PC-3 (cell line): ENCODE measurements at places on chromosomes 3 and 15.

- DNase-seq, result peak; percentile 40
These were observed 268.7 kb downstream of the TBC1D5 start for GRCh38 chr3:17473761-17474160.

DNA sequence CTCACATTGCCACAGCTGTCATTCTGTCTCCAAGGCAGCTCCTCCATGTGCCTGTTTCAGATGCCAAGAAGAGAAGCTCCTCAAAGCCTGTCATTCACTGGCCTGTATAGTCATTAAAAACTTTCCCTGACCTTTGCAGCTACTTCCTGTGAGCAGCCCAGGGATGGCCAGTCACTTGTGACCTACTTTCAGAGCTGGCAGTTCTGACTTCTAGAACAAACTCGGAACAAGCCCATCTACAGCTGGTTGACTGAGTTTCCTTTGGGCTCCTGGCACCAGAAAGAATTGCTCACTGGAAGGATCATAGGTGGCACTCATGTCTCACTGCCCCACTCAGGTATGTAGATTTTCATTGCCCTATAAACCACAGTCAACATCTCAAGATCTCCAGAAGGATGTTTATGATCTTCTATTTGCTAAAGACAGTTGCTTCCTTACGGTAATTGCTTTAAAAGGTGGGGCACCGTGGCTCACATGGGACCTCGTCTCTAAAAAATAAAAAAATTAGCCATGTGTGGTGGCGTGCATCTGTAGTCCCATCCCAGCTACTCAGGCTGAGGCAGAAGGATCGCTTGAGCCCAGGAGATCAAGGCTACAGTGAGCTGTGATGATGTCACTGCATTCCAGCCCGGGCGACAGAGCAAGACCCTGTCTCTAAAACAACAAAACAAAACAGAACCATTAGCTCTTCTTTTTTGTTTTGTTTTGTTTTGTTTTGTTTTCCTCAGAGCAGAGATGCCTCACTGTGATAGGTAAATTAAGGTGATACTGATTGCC lies 11.2 kb upstream of the ATP13A3 start:
- DNase-seq, result peak; percentile 90

DNA sequence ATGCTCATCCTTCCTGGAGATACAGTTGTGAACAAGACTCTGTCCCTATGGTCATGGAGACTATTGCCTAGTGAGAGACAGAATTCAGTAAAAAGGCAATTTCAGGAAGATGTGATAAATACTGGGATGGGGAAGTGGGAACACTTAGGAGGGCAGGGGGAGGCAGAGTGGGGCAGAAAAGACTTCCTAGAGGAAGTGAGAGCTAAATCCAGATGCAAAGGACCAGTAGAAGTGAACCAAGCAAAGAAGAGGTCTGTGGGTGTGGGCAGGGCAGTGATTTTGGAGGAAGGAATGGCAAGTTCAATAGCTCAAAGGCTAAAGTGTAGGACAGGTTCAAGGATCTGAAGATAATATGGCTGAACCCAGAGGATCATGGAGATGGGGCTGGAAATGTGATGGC lies 68.9 kb downstream of the CD200R1L start:
- DNase-seq, result no peak

DNA sequence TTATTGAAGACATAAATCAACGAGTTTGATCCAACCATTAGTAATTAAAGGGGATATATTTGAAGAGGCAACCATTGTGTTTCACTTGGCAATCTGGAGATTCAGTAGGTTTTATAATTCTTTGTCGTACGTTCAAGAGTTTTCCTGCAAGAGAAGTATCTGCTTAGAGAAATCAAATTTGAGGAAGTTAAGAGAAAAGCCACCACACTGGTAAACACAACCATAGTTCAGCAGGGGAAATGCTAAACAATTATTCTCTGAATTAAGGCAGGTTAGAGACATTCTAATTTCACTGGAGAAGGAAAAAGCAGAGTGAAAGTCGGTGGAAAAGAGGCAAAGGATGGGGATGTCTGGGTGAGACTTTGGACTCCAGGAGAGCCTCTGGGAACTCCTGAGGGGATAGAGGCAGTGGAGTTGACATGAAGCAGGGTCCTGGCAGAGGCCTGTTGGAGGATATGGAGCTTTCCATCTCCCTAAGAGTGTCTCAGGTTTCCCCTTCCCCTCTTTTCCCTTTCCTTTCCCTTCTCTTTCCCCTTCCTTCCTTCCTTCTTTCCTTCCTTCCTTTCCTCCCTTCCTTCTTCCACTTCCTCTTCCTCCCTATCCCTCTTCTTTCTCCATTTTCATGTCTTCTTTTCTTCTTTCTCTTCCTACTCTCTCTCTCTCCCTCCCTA lies 26.5 kb downstream of the SPINK8 start:
- no peak for DNase-seq

DNA sequence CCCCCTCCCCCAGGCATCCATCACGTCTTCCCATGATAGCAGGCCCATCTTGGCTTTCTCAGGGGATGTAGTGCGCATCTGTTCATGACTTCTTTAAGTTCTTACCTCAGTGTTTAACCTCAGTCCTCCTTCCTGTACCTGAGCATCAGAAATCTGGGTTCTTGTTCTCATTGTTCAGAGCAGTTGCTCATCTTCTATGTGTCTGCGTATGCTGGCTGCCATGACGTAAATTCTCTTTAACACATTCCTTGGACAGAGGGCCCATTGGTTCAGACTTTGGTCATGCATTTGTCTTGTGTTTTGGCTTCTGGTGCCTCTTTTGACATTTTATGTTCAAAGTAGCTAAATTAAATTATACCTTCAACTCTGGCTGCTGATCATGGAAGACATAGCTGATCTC lies 227.3 kb downstream of the CACNA2D3 start:
- no peak for DNase-seq

- no peak for DNase-seq
These were observed 35.1 kb downstream of the DPH3 start for GRCh38 chr3:16229681-16230080.

- no peak for DNase-seq
These were observed 82.0 kb upstream of the SOX2 start for GRCh38 chr3:181629711-181630110.

DNA sequence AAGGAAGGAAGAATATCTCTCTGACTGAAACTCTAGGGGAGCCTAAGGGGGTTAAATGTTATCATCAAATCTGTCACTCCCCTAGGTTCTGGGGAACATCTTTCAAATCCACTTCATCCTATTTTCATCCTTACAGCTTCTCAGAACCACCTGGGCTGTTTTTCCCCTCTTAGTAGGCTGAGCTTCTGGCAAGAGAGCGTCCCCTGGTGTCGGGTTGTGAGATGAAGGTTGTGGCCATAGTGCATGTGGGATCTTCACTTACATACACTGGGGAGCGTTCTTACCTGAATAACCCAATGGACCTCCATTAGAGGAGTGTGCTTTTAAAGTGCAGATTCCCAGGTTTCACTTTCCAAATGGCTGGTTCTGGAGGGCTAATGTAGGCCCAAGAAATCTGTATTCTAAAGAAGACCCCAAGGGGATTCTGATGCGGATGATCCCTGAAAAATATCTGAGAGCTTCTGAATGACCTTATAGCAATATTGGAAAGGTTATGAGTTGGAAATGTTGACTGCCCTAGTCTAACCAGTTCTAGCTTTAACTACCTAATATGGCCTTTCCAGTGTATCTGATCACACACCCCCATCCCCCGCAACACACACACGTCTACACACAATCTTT lies 663.7 kb downstream of the AGBL1 start:
- DNase-seq, result peak; percentile 63

GRCh38 chr3:8282541-8283165 lies 219.0 kb upstream of the LMCD1 start:
- peak; percentile 72 for DNase-seq

GRCh38 chr3:194022052-194022451 lies 113.9 kb upstream of the HES1 start:
- DNase-seq, result no peak

- DNase-seq, result no peak
These were observed 338.8 kb downstream of the RBMS3 start for GRCh38 chr3:29619676-29620075.

GRCh38 chr3:182717216-182717615 lies 76.1 kb upstream of the ATP11B start:
- DNase-seq, result peak; percentile 52

- DNase-seq, result no peak
These were observed 13.1 kb upstream of the LRTM1 start for GRCh38 chr3:54940971-54941370.

GRCh38 chr3:136584728-136585127 lies 167.4 kb downstream of the STAG1 start:
- DNase-seq, result no peak

GRCh38 chr15:75736256-75736655 lies 23.6 kb upstream of the CSPG4 start:
- DNase-seq, result no peak

DNA sequence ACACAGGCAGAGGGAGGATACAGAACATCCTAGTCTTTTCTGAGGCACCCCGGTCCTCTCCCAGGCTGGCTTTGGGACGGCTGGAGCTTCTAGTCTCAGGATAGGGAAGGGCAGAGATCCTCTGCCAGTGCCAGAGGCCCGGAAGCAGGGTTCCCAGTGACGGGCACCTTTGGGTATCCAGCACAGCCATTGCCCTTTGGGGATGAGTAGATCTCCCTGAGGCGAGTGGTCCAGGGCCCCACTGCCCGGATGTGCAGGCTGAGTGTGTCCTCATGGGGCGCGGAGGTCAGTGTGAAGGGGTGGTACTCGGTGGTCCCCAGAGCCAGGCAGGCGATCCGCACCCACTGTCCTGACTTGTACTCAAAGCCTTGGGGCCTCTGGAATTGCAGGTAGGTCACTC lies 18.3 kb downstream of the DUOX2 start:
- no peak for DNase-seq

DNA sequence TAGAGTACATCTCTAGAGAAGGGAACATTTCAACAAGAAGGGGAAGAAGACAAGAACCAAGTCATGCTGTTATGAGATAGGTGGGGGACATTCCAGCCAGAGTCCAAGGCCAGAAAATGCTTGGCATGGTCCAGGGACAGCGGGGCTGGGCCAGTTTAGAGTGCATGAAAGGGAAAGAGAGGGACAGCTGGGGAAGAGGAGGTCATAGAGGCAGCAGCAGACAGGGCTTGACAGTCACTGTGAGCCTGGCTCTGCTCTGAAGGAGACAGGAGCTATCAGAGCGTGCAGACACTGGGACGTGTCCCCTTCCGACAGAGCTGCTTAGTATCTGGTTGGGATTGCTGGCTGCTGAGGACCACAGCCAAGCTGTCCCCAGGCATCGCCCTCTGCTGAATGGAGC lies 35.7 kb upstream of the PRR20G start:
- no peak for DNase-seq

GRCh38 chr3:124260206-124260915 lies 268.4 kb upstream of the ROPN1 start:
- peak; percentile 72 for DNase-seq

- DNase-seq, result no peak
These were observed 63.6 kb upstream of the BOC start for GRCh38 chr3:113147681-113148261.

DNA sequence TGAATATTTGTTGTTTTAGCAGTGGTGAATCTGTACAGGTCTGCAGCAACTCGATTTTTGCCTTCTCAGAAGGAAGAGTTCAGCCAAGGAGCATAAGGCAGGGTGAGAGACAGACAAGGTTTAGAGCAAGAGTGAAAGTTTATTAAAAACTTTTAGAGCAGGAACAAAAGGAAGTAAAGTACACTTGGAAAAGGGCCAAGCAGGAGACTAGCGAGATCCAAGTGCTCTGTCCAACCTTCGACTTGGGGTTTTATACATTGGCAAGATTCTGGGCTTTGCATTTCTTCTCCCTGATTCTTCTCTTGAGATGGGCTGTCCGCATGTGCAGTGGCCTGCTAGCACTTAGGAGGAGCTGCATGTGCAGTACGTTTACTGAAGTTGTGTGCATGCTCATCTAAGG lies 46.7 kb upstream of the AADACL2 start:
- DNase-seq, result no peak

DNA sequence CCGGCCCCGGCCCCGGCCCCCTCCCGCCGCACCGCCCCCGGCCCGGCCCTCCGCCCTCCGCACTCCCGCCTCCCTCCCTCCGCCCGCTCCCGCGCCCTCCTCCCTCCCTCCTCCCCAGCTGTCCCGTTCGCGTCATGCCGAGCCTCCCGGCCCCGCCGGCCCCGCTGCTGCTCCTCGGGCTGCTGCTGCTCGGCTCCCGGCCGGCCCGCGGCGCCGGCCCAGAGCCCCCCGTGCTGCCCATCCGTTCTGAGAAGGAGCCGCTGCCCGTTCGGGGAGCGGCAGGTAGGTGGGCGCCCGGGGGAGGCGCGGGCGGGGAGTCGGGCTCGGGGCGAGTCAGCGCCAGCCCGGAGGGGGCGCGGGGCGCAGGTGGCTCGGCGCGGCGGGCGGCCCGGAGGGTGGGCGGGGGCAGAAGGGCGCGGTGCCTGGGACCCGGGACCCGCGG lies 352 bp downstream of the CHRD start:
- DNase-seq, result peak; percentile 38

DNA sequence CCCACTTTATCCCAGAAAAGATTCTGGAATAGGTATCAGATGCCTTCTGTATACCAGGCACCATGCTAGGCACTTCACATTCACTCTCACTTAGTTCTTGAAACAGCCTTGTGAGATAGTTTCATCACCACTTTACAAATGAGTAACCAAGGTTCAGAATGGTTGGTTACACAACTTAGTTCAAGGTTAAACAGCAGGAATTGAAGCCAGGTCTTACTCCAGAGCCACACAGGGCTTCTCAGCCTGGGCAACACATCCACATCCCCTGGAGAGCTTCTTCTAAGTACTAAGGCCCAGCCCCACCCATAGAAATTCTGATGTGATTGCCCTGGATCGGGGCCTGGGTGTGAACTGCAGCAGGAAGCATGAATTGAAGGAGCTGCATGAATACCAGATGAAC lies 18.6 kb downstream of the WHAMM start:
- no peak for DNase-seq

DNA sequence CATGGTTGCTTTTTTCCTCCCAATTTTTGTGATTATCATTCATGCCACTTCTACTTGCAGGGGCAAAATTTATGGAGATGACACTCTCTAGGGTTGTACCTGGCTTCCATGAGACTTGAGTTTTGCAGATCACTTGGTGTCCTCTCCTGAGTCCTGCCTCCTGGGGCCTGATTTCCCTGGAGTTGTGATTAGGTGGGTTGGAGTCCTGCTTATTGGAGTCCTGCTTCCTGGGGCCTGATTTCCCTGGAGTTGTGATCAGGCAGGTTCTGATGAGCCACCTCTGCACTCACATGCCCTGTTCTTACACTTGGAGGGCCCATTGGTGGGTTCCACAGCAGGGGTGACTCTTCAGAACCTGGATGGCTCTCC lies 102.0 kb downstream of the PDCD6IP start:
- no peak for DNase-seq

- DNase-seq, result no peak
These were observed 103.5 kb downstream of the MITF start for GRCh38 chr3:69842789-69843188.

DNA sequence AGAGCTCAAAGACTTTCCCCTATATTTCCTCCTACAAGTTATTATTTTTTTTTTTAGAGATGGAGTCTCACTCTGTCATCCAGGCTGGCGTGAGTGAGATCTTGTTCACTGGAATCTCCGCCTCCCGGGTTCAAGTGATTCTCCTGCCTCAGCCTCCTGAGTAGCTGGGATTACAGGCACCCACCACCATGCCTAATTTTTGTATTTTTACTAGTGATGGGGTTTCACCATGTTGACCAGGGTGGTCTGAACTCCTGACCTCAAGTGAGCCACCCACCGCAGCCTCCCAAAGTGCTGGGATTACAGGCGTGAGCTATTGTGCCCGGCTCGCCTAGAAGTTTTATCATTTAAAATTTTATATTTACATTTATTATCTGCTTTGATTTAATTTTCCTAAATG lies 5.9 kb downstream of the AKAP13 start:
- DNase-seq, result no peak

GRCh38 chr15:40280260-40281056 lies 2.4 kb downstream of the ANKRD63 start:
- DNase-seq, result no peak

- DNase-seq, result peak; percentile 78
These were observed 2.3 kb downstream of the CHP1 start for GRCh38 chr15:41233367-41233771.
